ENCODE measurements at places on chromosomes 12 and 14.
A peak's percentile ranks its signal among the peaks of the same experiment; 100 is the strongest.

DNA sequence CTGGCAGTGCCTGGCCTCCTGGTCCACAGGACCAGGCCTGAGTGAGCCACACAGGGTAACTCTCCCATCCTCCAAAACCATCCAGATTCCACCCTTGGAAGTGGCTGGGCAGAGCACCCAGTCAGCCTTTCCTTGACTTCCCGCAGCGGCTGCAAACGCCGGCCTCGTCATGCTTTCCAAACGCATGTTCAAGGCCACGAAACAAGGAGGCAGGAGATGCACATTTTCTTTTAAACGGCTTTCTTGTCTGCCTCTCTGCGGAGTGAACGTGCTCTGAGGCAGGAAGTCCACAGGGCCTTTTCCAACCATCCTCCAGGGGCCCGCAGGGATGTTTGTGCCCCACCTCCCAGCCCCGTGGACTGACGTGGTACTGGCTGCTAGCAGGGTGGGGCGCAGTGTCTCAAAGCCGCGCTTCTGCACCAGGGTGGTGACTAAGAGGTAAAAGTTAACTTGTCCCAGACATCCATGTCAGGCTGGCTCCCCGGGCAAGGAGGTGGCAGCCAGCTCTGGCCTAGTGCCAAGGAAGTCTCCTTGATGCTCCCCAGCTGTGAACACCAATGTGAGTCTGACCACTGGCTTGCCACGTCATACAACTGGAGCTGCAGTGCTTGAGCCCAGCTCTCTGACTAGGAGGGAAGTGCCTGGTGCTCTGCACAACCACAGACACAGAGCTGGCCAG lies 45.0 kb downstream of the KCNA5 start:
- no peak for DNase-seq

DNA sequence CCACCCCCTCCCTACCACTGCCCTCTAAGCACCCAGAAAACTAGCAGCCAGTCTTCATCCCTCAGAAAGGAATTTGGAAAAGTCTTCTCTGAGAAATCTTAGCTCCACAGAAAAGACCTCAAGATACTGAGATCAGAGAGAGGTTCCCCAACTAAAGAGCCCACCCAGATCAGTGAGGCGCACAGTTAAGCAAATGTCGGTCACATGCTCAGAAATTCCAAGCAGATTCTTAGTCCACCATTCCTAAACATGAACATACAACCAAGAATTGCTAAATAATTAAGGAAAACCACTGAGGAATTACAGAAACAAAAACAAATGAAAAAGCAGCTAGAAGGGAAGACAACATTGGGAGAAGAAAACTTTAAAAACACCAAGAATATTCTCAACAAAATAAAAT lies 32.3 kb downstream of the MED13L start:
- DNase-seq, result no peak

DNA sequence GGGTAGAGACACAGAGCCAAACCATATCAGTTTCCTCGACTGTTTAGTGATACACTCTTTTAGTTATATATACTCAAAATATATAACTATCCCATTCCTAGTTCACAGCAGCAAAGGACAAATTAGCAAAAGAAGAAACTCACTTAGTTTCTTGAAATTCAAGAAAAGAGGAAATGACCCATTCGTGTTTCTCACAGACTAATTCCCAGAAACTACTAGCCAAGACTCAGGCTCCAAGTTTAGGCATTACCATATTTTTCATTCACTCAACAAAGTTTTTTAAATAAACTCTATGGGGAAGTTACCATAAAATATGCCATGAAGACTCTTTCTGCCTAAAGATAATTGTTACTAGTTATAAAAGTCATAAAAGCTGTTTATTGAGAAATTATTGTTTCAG lies 152.3 kb upstream of the DAAM1 start:
- DNase-seq, result no peak

GRCh38 chr14:103298620-103299019 lies 35.4 kb upstream of the EIF5 start:
- DNase-seq, result no peak

DNA sequence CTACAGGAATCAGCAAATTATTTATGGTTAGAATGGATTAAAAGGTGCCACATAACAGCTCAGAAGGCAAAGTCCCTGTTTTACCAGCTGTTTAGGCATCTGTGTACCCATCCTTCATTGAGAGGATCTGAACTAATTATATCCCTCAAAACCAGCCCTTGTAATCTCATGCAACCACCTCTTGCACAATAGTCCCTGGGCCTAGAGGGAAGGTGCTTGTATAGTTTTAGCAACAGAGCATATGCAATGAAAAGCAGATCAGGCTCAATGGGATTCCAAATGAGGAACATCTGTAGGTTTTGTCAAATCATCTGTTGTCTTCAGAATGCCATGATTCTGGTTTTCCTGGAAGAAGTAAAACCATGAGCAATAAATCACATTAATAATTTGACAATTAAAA lies 26.0 kb upstream of the GLIPR1L2 start:
- DNase-seq, result peak; percentile 18
